Activated gamma-delta T cell (primary cell): ENCODE measurements at places on chromosomes 12 and 14.

DNA sequence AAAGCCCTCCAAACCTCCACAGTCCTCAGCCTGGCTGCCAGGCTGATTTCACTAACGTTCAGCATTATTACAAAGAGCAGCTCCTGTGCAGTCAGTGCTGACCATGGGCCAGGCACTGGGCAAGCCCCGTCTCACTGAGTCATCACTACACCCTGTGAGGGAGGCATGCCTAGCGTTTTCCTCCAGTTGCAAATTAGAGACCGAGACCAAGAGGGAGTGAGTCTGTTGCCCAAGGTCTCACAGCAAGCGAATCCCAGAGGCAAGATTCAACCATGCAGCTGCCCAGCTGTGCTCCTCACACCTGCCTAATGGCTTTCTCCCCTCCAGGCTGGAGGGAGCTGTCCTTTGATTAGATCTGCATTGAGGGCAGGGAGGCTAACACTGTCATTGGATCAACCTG, 229.3 kb upstream of the LHX5 start:
- no peak for DNase-seq

- no peak for DNase-seq
Measured at GRCh38 chr12:71683633-71684032, 2.2 kb upstream of the TMEM19 start.

DNA sequence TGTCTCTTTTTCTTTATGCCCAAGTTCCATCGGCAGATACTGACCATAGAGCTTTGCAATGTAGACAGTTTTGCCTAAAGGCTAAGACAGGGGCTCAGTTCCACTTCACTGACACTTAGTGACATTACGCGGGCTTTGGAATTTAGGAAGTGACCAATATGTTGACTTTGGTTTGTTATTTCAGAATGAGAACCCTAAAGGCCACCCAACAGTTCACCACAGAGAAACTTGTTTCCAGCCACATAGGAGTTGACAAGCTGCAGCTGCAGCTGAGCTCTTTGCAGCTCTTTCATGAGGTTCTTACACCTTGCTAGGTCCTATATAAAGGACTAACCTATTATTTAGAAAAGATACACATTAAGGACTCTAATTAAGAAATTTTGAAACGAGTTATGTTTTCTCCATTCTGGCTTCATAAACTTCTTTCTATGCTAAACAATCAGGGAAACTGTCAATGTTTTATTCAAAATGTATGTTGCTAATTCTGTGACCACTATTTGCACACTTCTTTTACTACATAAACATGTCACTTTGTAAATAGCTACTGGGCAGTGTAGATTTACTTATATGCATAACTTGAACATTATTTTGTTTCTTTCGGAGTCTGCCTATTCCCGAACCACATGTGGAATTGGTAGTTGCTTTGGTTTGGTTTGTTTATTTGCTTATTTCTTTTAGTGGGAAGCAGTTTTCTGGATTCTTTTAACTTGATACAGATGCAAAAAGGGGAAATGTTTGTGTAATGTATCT, 18.5 kb upstream of the KLRD1 start:
- DNase-seq: no peak

GRCh38 chr14:68413509-68413908, 379.4 kb downstream of the ZFP36L1 start:
- no peak for DNase-seq

- no peak for DNase-seq
Measured at GRCh38 chr14:64062381-64063115, 209.7 kb downstream of the SYNE2 start.
